ENCODE measurements at places on chromosomes 6 and 20.

GRCh38 chr20:24148372-24148771 lies 159.8 kb upstream of the GGTLC1 start:
- no peak for DNase-seq

DNA sequence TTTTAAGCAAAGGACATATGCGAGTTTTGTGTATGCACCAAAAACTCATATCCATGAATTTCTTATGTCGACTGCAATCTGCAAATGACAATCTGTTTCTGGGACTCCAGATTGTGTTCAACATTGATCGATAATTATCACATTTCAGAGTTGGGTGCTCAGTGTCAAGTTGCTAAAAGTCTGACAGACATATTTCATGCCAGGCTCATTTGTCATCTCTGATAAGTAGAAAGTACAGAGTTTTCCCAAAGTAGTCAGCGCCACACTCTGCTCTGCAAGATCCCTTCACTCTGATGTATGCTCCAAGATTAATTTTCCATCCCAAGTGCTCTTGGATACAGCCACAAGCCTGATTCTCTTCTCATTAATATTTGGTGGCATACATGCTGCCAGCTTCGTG lies 331.1 kb downstream of the DOK5 start:
- DNase-seq: no peak

DNA sequence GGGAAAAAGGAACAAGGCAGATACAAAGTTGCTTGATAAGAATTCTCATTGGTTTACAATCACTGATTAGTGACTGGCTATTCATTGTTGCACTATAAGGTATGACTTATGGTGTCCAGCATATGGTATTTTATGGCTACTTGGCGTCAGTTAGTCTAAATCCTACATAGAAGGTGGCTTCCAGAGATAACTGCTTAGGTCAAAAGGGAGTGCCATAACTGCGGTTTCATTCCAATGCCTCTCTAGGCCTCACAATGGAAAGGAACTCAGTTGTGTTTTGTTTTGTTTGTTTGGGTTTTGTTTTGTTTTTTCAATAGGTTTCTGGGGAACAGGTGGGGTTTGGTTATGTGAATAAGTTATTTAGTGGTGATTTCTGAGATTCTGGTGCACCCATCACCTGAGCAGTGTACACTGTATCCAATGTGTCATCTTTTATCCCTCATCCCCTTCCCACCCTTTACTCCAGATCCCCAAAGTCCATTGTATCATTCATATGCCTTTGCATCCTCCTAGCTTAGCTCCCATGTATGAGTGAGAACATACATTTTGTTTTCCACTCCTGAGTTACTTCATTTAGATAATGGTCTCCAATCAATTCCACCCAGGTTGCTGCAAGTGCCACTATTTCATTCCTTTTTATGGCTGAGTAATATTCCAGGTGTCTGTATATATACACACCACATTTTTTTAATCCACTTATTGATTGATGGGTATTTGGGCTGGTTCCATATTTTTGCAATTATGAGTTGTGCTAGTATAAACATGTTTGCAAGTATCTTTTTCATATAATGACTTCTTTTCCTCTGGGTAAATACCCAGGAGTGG lies 7.0 kb downstream of the GOPC start:
- no peak for DNase-seq

GRCh38 chr20:52078289-52078688 lies 113.3 kb downstream of the ZFP64 start:
- DNase-seq: no peak

DNA sequence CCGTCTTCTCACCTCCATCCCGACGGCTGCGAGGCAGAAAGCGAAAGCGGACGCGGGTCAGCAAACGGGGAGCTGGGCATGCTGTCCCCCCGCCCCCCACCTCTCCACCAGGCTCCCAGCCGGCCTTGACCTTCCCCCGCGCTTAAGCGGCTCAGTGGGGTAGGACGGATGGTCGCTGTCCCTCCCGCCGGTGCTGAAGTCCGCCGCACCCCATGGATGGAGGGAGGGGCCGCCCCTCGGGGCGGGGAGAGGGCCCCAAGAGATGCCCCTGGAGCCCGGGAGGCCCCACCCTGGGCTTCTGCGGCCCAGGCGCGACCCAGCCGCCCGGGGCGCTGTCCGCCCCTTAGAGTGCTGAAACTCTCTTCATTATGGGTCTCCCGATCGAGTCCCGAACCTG lies at the start of gene KCNB1:
TSS of gene KCNB1 (minus strand) at position 48 of the 397 bp plus-strand sequence. CDS start 188 bp downstream, outside the sequence.
- peak; percentile 78 for DNase-seq

- no peak for DNase-seq
Measured at GRCh38 chr20:57826666-57827287, 117.0 kb upstream of the PMEPA1 start.

GRCh38 chr6:159615918-159616317 lies 77.1 kb downstream of the SOD2 start:
- no peak for DNase-seq

DNA sequence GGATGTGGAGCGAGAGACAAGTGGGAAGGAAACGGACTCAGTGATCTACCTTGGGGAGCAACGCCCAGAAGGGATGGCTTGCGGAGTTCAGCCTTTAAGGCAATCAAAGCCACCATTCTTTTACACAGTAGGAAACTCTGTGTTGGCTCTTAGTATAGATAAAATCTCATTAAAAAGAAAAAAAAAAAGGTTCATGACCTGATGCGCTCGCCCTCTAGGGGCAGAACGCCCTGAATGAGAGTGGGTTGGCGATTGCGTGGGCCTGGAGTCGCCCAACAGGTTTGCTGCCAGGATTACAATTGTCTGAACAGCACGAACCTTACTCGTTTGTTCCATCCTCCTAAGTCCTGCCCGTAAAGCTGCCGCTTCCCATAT lies 1.2 kb downstream of the TPD52L1 start:
- peak; percentile 30 for DNase-seq

DNA sequence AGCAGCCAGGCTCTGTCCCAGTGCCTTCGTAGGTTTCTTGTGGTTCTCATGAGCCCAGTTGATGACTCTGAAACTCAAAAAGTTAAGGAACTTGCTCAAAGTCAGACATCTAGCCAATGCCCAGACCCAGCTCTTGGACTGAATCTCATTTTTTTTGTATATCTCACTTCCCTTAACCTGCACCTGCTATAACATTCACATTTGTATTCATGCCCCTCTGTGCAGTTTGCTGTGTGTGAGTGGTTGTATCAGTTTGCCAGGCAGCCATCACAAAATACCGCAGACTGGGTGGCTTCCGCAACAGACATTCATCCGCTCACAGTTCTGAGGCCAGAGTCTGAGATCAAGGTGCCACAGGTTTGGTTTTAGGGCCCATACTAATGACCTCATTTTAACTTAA lies 49.9 kb downstream of the IPCEF1 start:
- DNase-seq: no peak

- DNase-seq: no peak
Measured at GRCh38 chr6:149935246-149935645, 6.6 kb upstream of the ULBP2 start.

DNA sequence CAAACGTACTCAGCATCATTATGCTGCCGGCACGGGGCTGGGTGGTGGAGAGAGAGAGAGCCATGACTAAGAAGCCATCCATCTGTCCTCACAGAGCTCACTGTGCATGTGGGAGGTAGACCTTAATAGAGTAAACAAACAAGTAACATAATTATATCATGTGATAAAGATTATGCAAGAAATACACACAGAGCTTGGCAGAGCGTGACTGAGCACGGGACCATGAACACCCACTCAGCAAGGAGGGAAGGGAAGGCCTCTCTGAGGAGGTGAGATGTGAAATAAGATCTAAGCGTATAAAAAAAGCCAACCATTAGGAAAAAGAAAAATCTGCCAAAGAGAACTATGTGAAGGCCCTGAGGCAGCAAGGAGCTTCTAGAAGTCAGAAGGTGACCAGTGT lies 207.5 kb downstream of the PTPRT start:
- no peak for DNase-seq

- DNase-seq: no peak
Measured at GRCh38 chr20:44688053-44688625, 27.0 kb upstream of the CCN5 start.

DNA sequence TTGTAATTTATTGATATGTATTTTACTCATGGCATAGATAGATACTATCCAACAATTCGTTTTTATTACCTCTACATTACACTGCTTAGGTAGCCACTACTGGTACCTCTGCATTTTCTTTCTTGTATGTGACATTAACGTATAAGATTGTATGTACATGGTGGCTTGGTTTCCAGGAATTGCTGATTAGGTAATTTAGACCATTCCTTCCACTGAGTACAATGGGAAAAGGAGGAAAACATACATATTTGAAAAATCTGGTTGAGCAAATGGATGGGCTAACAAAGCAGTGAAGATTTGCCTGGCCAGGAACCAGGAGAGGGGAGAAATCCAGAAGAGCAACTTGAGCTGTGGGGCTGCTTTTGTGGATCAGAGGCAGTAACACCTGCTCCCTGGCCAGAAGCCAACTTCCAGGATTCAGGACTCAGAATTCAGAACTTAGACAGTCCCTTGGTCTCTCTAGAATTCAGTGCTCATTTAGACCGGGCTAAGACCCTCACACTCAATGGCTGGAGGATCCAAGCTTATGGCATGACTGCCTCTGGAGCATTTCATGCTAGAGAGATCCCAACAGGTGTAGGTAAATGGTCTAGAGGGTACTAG lies 17.9 kb upstream of the MICB start:
- DNase-seq: no peak
